Heart right ventricle (tissue), 16 donors: ENCODE measurements at places on chromosomes 2 and 18. TPM values are rescaled to one million over a fixed set of nuclear protein-coding genes. Genes with fewer than 3 reads are reported as not detected.

DNA sequence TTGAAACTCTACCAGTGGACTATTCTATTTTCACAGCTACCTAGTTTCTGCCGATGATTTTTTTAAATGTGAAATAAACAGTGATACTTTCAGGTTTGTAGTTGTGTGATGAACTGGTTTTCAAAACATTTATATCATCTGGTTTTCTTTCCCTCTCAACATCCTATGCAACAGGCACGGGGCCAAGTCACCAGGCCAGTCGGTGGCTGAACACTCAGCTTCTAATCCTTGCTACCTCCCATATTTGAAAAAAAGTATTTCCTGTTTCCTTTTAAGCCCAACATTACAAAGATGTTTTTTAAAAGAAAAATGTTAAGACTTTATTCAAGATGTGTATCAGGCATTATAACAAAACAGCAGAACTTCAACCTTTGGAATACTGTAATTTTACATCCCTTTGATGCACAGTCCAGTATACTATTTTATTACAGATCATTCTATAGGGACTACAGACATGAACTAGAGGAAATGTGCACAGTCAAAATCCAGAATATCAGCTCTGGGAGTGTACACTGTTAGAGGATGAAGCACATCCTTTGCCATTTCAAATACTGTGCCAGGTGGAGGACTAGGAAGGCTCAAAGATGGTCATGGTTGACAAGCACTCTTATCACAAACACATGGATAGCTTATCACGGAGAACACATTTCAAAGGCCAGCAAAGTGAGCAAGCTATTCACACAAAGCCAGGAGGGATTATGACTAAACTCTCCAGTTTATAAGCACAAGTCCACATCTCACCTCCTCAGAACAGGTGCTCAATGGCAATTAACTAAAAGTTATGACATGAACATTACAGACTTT is 14.6 kb downstream of the MRPL35 start:
- H3K27ac ChIP-seq, result no peak overlapping the region
- DNase-seq, result no peak
- no peak overlapping the region for H3K4me3 ChIP-seq
- H3K36me3 ChIP-seq, result peaks cover 71% of the 10 kb centered on the region
- H3K4me1 ChIP-seq, result peaks cover 28% of the 10 kb centered on the region

GRCh38 chr2:192578780-192579179 is 384.0 kb upstream of the TMEFF2 start:
- no peak overlapping the region for H3K4me3 ChIP-seq
- H3K36me3 ChIP-seq, result no peaks in the 10 kb centered on the region
- no peak for DNase-seq
- no peaks in the 10 kb centered on the region for H3K27me3 ChIP-seq
- no peaks in the 10 kb centered on the region for H3K4me1 ChIP-seq

DNA sequence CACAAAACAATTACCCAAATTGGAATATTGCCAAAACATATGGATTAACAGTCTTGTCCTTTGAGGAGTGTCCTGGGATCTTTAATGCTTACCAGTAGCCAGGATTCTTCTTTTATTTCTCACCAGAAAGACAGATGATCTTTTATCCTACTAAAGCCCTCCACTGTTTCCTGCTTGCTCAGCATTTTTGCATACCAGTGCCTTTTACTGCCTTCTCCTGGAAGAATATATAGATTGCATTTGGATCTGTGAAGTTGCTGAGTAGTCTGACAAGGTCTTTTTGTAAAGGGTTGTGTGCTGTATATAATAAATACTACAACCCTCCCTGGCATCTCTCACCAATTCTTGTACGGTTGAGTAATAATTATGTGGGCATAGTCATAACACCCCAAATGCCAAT is 652.2 kb downstream of the LRRTM4 start:
- no peaks in the 10 kb centered on the region for H3K27me3 ChIP-seq
- no peaks in the 10 kb centered on the region for H3K36me3 ChIP-seq
- no peak for DNase-seq
- H3K4me1 ChIP-seq, result no peaks in the 10 kb centered on the region
- H3K27ac ChIP-seq, result no peak overlapping the region

GRCh38 chr18:21481739-21482138 is 118.8 kb downstream of the ESCO1 start:
- DNase-seq, result no peak
- H3K4me3 ChIP-seq, result no peak overlapping the region
- no peak overlapping the region for H3K27ac ChIP-seq
- H3K4me1 ChIP-seq, result peaks cover 6% of the 10 kb centered on the region

- no peaks in the 10 kb centered on the region for H3K27me3 ChIP-seq
- H3K27ac ChIP-seq, result no peak overlapping the region
- no peak overlapping the region for H3K4me3 ChIP-seq
- no peaks in the 10 kb centered on the region for H3K4me1 ChIP-seq
- no peak for DNase-seq
Observed at GRCh38 chr2:99918389-99918788, 224.0 kb downstream of the AFF3 start.

DNA sequence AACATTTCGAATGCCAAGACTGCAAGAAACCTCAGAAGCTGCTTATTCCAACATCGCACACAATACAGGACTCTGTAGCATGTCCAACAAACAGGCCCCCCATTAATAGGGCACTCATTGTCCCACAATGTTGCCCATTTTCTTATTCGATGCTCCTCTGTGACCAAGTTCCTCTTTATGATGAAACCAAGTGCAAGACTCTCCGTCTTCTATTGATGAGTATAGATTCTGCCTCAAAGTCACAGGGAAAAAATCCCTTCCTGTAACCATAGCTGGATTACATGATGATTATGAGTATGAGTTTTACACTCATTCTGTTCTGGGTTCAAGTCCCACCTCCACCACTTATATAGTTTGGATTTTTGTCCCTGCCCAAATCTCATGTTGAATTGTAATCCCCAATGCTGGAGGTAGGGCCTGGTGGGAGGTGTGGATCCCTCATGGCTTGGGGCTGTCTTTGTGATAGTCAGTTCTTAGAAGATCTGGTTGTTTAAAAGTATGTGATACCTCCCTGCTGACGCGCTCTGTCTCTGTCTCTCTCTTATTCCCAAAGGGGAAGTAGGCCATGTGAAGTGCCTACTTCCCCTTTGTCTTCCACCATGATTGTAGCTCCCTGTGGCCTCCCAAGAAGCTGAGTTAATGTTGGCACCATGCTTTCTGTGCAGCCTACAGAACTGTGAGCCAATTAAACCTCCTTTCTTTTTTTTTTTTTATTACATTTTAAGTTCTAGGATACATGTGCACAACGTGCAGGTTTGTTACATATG is 148.7 kb downstream of the OSR1 start:
- H3K27ac ChIP-seq, result no peak overlapping the region
- no peaks in the 10 kb centered on the region for H3K4me1 ChIP-seq
- no peaks in the 10 kb centered on the region for H3K27me3 ChIP-seq
- H3K36me3 ChIP-seq, result no peaks in the 10 kb centered on the region

GRCh38 chr2:152813351-152813750 is 94.9 kb downstream of the ARL6IP6 start:
- no peaks in the 10 kb centered on the region for H3K27me3 ChIP-seq
- no peak overlapping the region for H3K27ac ChIP-seq
- no peak overlapping the region for H3K4me3 ChIP-seq
- DNase-seq, result no peak
- no peaks in the 10 kb centered on the region for H3K36me3 ChIP-seq

- H3K4me3 ChIP-seq, result peak overlapping the region; percentile 83
- peaks cover 9% of the 10 kb centered on the region for H3K4me1 ChIP-seq
- no peaks in the 10 kb centered on the region for H3K27me3 ChIP-seq
- peaks cover 28% of the 10 kb centered on the region for H3K36me3 ChIP-seq
- H3K27ac ChIP-seq, result peak overlapping the region; percentile 85
Observed at GRCh38 chr2:55269645-55269990, 587 bp upstream of the MTIF2 start.

DNA sequence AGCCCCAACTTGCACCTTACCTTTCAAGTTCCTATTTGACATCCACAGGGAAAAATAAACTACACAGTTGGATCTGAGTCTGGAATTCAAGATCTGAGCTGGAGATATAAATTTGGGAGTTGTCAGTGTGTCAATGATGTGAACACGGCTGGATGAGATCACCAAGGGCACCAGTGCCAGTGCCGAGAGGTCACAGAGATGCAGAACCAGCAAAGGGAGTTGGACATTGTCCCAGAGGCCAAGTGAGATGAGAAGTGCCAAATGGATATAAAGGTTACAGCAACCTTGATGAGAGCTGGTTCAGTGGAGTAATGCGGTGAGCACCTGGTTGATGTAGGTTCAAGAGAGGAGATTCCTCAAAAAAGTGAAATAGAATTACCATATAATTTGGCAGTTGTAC is 24.8 kb downstream of the LRRFIP1 start:
- peaks cover 21% of the 10 kb centered on the region for H3K4me1 ChIP-seq
- no peaks in the 10 kb centered on the region for H3K27me3 ChIP-seq
- peak; percentile 80 for DNase-seq
- H3K36me3 ChIP-seq, result no peaks in the 10 kb centered on the region

DNA sequence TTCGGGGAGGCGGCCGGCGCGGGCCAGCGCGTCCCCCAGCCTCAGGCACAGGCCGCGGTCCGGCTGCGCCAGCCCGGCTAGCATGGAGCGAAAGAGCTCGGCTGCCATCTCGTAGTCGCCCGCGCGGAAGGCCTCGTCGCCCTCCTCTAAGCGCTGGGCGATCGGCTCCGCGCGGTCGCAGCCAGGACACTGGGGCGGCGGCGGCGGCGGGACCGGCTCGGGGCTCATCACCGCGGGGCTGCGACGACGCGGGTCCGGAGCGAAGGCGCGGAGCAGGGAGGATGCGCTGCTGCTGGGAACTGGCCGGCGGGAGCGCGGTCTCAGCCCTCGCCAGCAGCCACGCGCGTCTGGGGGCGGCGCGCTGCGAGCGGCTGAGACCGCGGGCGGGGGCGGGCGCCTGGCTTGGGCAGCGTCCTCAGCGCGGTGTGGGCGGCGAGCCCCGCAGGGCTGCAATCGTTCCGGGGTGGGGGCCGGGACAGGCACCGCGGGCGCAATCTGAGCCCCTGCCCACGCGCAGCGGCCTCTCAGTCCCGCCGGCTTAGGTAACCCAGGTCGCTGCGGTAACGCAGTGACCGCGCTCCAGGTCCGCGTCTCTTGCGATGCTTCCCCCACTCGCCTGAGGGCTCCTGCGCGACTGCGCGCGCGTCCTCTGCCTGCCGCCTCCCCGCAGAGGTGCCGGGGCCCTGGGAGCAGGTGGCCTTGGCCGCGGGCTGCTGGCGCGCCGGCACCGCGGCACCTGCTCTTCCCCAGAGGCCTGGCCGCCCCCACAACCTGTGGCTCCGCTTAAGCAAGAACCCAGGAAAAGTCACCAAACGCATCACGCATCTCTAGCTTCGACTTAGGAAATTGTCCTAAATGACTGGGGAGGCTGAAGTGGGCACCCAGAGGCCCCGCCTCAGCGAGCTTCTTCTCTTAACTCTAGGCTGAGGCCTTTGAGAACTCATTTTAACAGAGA is at the start of gene LONRF2:
TSS of gene LONRF2 (minus strand) at position 636 of the 955 bp plus-strand sequence. CDS start at position 228, 408 bp downstream.
- H3K4me1 ChIP-seq, result peaks cover 15% of the 10 kb centered on the region
- H3K27me3 ChIP-seq, result no peaks in the 10 kb centered on the region
- peak within 1 kb of the TSS; percentile 60 for H3K27ac ChIP-seq
- no peaks in the 10 kb centered on the region for H3K36me3 ChIP-seq
- peak; percentile 16 for DNase-seq

DNA sequence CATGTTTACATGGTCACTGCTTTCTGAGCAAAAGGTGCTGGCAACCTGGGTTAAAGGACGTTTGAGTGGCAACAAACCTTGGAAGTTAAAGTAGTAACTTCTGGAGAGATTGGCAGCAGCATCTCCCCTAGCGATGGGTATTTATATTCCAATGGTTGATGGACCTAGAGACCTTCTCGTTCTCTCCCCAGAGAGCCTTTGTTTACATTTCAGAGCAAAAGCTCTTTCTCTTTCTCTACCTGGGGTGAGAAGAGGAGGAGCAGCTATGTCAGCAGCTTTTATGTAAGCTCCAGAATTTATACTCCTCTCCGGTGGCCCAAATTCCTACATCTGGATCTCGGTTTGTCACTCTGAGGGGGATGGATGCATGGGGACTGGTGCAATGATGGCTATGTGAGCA is 213.7 kb upstream of the ARL4C start:
- DNase-seq, result no peak
- no peak overlapping the region for H3K27ac ChIP-seq
- no peaks in the 10 kb centered on the region for H3K36me3 ChIP-seq
- H3K27me3 ChIP-seq, result no peaks in the 10 kb centered on the region
- H3K4me1 ChIP-seq, result no peaks in the 10 kb centered on the region

GRCh38 chr2:152585830-152586484 is 131.3 kb downstream of the PRPF40A start:
- H3K4me3 ChIP-seq, result no peak overlapping the region
- no peak overlapping the region for H3K27ac ChIP-seq
- DNase-seq, result no peak
- H3K4me1 ChIP-seq, result peaks cover 27% of the 10 kb centered on the region
- peaks cover 7% of the 10 kb centered on the region for H3K36me3 ChIP-seq
- H3K27me3 ChIP-seq, result no peaks in the 10 kb centered on the region

DNA sequence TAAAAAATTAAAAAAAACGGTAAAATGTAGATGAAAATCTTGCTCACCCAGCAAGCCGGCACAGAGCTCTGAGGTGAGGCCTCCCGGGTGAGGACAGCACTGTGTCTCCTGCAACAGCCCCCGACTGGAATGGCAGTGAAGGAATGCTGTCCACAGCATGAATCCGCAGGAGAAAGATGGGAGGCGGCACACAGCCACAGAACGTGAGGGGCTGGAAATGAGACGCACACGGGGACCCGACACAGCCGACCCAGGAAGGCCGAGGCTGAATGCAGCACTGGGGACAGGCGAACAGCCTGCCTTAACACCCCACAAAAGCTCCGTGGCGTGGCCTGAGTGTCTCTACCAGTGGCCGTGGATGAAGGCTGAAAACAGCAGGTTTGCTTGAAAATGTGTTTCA is 34.7 kb downstream of the BOK start:
- H3K4me3 ChIP-seq, result no peak overlapping the region
- no peaks in the 10 kb centered on the region for H3K27me3 ChIP-seq
- no peaks in the 10 kb centered on the region for H3K4me1 ChIP-seq
- no peak overlapping the region for H3K27ac ChIP-seq

- no peaks in the 10 kb centered on the region for H3K36me3 ChIP-seq
- H3K4me1 ChIP-seq, result peaks cover 43% of the 10 kb centered on the region
- H3K27ac ChIP-seq, result peak overlapping the region; percentile 29
- H3K4me3 ChIP-seq, result no peak overlapping the region
Observed at GRCh38 chr2:174827371-174828369, 63.4 kb upstream of the CHRNA1 start.

- peaks cover 9% of the 10 kb centered on the region for H3K4me1 ChIP-seq
- H3K36me3 ChIP-seq, result no peaks in the 10 kb centered on the region
Observed at GRCh38 chr2:129879614-129880180, 99.8 kb upstream of the RAB6C start.

- no peaks in the 10 kb centered on the region for H3K36me3 ChIP-seq
- DNase-seq, result no peak
- no peaks in the 10 kb centered on the region for H3K27me3 ChIP-seq
- H3K4me3 ChIP-seq, result no peak overlapping the region
Observed at GRCh38 chr2:213145715-213146242, 5.6 kb downstream of the IKZF2 start.

SOCS6 gene
- total RNA-seq, result 19.0 TPM

FRZB gene
- 1.6 TPM for total RNA-seq

ALLC gene
- total RNA-seq, result not detected

KCNG3 gene
- total RNA-seq, result not detected

DNAH6 gene
- 0.23 TPM for total RNA-seq

RND3 gene
- 43.1 TPM for total RNA-seq

LYPD6 gene
- 0.14 TPM for total RNA-seq

TWIST2 gene
- total RNA-seq, result 1.1 TPM

PLEKHH2 gene
- total RNA-seq, result 0.93 TPM
